ENCODE measurements at places on chromosomes 2 and 18.

- DNase-seq = no peak
These were observed 604.2 kb downstream of the XIRP2 start for GRCh38 chr2:167492486-167492885.

DNA sequence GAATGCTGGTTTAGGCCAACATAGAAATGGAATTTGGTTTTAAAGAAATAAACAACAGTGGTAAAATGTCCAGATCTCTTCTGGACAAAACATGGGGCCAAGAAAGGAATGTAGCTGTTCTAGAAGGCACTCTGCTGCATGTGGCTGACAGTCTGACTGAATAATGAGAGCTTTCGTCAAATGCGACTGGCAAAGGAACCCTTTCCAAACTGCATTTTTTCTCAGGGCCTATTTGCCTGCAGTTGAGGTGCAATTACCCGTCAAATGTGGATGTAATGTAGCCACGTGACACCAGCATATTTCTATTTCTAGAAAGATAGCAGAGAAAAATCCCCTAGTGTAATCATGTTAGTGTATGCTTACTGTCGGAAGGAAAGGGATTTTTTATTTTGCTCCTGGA, 741.2 kb downstream of the NRXN1 start:
- DNase-seq = no peak

- no peak for DNase-seq
These were observed 380.8 kb upstream of the ACVR2A start for GRCh38 chr2:147463881-147464520.

DNA sequence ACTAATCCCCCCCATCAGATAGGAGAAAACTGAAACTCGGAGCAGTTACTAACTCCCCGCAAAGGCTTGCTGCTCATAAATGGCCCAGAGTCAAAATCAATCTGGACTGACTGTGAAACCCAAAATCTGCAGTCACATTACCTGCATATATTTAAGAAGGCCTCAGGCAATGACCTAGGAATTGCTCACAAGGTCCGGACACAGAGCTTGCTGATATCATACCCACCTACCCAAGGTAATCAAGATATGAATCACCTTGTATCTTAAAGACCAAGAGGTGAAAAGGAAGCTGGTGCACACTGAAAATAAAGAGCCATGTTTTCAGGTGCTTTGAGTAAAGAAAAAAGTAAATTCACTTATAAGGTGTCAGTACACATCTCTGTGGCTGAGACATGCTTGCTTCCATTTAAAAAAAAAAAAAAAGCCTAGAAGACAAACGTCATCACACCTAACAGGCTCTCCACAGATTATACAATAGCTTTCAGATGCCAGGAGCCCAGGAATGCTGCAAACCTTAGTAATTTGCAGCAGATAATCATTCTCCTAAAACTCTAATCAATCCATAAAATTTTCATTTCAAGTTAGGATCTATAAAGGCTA, 195.4 kb downstream of the ZEB2 start:
- DNase-seq = peak; percentile 52

GRCh38 chr2:67965246-67965645, 97.6 kb downstream of the C1D start:
- no peak for DNase-seq

GRCh38 chr2:151237422-151238025, 24.1 kb downstream of the RBM43 start:
- DNase-seq = no peak
